ENCODE measurements at places on chromosomes 1 and 21. TPM values are rescaled to one million over a fixed set of nuclear protein-coding genes. Genes with fewer than 3 reads are reported as not detected.

DNA sequence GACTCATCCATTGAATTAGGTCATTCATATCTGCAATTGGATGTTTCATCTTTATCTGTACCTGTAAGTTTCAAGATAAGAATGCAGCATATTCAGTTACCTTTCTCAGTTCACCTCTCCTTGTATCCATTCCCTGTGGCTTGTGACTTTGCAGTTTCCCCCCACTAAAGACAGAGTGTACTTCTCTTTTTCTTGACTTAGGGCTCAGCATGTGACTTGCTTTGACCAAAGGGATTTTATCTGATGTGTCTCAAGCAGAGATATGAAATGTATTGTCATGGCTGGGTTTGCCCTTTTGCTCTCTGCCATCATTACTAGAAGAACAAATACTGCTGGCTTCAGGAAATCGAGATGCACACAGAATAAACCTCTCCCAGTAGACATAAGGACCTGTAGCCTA is 754.8 kb downstream of the ADGRL2 start:
- DNase-seq: no peak

The HMGCS2 gene
- not detected for total RNA-seq

DNA sequence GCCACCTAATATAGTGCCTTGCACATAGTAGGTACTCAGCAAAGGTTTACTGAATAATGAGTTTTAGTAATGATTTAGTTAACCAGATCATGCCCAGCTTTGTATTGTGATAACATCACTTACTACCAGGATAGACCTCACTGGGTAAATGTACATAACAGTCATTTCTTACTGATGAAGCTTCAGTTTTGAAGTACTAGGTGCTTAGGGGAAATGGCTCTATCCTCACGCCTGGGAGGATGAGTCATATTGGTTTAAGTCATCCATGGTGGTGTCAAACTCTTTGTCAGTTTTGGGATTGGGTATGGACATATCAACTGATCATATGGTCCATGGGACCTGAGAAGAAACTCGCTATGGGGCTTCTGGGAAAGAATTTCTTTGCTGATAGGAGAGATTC is 90.6 kb upstream of the USP24 start:
- no peak for DNase-seq

GRCh38 chr1:47262787-47263413 is 30.9 kb upstream of the TAL1 start:
- peak; percentile 84 for DNase-seq

GRCh38 chr1:818618-819291 is 105.0 kb upstream of the SAMD11 start:
- DNase-seq: no peak

DNA sequence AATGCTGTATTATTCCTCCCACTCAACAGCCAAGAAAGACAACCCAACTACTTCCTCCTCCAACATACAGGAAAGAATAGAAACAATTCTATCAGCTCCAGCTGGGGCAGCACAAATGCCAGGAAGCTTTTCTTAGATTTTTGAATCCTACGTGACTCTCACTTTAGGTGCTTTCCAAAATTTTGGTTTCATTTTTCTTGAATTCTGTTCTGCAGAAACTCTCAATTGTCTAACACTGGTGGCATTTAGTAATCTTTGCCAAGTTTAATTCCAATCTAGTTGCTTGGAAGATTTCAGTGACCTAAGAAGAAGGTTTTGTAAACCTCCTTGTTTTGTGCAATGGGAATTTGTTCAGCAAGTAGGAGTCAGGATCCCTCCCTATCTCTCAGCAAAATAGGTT is 37.1 kb upstream of the DOCK7 start:
- DNase-seq: peak; percentile 57

DNA sequence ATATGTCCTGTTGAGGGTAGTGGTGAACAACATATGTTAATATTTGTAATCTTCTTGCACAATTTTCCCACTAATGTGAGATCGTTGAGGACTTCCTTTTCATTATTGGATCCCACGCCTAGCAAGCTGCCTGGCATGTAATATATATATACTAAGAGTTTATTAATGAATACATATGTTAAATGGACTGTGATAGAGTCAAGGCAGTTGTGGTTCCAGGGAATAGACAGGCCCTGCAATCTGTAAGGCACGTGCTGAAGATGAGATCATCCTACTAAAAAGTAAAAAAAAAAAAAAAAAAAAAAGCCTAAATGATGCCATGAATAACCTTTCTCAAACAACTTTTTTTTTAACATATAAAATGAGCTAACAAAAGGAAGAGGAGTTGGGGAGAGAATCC is 28.9 kb downstream of the PLPPR5 start:
- no peak for DNase-seq

The UMODL1 gene
- total RNA-seq: not detected

The RIMKLA gene
- under 0.01 TPM for total RNA-seq

GRCh38 chr1:211517006-211517405 is 25.0 kb upstream of the RD3 start:
- no peak for DNase-seq

- peak; percentile 20 for DNase-seq
These were observed 10.6 kb downstream of the XKR8 start for GRCh38 chr1:27970401-27970800.

The ARHGAP30 gene
- total RNA-seq: not detected

The SLC35E2B gene
- total RNA-seq: 32.8 TPM

- DNase-seq: no peak
These were observed 260.4 kb downstream of the BRINP2 start for GRCh38 chr1:177431123-177431522.

DNA sequence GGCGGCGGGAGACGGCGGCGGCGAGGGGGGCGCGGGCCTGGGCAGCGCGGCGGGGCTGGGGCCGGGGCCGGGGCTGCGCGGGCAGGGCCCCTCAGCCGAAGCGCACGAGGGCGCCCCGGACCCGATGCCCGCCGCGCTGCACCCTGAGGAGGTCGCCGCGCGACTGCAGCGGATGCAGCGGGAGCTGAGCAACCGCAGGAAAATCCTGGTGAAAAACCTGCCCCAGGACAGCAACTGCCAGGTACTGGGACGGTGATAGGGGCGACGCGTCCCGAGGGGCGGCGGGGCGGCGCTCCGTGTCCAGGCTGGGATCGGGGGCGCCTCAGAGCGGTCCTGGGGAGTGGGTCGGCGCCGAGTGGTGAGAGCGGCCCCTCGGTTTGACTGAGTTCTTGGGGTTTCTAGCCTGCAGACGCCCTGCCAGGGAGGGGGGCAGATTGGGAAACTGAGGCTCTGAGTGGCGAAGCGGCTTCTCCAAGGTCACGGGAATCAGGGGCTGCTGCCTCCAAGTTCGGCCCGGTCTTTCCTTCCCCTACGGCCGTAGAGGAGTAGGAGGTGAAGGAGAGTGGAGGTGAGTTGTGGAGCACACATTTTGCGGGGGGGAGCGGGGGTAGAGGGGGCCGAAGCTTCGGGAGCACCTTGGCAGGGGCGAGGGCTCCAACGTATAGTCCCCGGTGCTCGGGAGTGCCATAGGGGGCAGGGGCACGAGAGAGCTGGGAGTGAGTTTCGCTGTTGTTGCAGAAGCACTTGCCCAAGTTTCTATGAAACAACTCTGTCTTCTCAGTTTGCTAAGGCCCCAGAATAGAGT is 508 bp downstream of the RAVER2 start:
- DNase-seq: peak; percentile 52

The CD1D gene
- total RNA-seq: not detected

DNA sequence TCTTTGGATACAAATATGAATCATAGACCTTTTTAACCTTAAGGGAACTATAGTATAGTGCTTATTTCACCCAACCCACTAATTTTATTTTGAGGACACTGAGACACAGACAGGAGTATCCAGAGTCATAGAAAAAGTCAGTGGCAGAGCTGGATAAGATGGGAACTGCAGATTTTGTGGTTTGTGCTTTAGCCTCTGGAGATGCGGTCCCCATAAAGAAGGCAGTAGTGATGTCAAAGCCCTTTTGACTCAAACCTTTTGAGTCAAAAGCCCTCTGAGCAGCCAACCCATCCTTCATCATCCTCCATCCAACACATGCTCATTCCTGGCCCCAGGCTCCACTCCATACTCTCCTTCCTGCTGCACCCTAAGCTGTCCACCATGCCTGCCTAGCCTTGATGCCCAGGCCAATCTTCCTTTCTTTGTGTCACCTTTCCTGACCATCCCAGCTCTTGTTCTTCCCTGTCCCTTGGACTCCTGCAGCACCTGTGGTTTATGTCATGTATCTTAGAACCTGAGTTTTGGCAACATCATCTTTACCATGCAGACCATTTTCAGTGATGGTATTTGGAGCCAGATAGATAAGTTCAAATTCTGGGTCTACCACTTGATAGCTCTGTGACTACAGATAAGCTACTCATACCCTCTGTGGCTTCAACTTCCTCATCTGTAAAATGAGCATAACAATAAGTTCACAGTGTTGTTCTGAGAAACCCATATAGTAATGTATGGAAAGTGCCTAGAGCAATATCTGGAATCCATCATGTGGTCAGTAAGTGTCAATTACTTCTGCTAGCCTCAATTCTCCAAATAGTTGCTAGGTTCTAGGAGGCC is 20.1 kb downstream of the SLAMF1 start:
- DNase-seq: no peak

The RIPPLY3 gene
- not detected for total RNA-seq

DNA sequence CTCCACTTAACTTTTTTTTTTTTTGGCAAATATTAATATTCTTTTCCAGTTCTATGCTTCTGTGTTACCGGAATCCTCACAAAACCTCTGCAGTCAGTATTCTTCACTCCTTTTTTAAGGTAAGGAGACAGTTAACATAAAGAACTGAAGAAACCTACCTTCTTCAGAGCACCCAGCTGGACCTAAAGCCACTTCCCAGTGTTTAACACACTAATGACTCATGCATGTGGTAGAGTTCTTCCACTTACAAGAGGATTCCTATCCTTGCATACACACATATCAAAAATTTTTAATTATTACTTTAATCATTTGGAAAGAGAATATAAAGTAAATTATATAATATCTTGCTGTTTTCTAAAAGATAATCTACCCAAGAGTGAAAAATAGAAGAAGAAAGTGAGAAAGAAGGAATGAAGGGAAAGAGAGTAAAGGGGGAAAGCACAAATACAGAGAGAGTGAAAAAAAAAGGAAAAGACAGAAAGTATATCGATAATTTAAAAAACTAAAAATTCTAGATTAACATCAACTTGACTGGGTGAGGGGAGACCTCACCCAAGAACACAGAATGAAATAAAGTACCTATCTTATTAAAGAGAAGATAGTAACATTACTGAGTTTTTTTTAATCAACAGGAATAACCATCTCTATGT is 54.9 kb downstream of the ENAH start:
- DNase-seq: no peak

GRCh38 chr1:36486093-36486438 is 3.4 kb upstream of the CSF3R start:
- no peak for DNase-seq

GRCh38 chr1:205118752-205119151 is 3.0 kb downstream of the RBBP5 start:
- no peak for DNase-seq
